ENCODE measurements at places on chromosomes 7 and 10.

- no peak for DNase-seq
Measured at GRCh38 chr7:89975577-89975976, 178.7 kb upstream of the STEAP1 start.

DNA sequence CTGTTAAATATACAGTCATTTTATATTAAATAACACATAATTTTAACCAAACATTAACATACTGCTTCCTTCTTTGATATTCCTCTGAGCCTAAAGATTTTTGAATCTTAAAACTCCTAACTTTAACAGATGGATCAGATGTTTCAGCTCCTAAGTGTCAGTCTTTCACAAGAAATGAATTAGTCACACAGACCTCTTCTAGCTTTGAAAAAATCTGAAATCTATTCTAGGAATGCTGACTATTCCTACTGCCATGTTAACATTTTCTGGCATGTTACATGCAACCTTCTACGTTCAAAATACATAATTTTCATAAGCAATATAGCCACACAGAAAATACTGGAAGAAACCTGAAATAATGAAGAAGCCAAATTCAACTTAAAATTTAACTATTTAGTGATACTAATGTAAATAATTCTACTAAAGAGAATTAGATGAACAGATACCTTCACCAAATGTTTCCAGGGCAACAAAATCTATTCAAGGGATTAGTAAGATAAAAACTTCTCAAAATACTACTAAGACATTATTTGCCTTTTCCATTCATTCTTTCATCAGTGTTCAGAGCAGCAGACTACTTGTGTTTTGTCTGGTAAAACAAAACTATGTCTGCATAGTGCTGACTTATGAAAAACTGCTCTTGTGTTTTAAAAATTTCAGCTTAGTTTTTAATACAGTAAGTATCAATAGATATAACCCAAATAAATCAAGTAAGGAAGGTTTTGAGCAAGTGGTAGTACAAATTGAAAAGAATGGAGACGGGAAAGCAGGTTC is 9.2 kb downstream of the JMJD1C start:
- DNase-seq = no peak

- DNase-seq = no peak
Measured at GRCh38 chr7:22429386-22429785, 70.6 kb downstream of the STEAP1B start.

- DNase-seq = no peak
Measured at GRCh38 chr7:31934551-31934950, 135.7 kb downstream of the PDE1C start.

DNA sequence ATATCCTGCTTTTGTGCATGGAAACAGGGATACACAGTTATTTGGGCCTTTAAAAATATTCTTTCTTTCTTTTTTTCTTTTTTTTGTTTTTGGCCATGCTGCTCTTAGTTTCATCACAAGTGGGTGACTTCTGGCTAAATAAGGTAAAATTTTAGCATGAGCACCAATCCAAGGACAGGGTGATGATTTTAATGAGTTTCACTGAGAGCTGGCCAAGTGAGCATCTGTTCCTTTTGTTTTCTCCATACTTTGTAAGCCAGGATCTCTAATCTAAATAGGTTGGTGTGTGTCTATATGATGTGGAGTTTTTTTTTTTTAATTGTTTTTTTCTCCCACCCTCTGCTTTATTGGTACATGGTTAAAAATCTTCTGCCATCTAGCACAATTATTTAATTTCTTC is 106.8 kb downstream of the POLL start:
- DNase-seq = no peak

DNA sequence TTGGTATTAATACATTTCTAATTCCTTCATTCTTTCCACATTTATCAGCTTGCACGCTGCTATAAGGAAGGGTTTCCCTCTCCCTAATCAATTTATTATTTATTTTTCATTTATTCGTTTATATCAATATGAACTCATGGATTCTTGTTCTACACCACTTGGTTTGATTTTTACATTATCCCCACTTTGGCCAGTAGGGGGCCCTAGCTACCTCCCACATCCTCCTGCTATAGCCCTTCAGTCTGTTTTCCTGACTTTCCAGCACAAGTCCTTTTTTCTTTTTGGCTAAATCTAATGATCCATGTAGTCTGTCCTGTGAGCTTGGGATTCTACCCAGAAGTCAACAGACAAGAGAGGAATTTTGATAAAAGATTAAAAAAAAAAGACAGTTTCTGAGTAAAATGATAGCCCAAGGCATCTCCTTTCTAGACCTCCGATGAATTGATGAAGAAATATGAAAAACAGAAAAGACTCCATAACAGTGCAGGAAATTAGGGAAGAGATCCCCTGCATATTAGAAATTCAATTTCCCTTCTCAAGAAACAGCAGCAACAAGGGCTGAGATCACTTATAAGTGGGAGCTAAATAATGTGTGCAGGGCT is 47.7 kb downstream of the LYZL2 start:
- DNase-seq = no peak

DNA sequence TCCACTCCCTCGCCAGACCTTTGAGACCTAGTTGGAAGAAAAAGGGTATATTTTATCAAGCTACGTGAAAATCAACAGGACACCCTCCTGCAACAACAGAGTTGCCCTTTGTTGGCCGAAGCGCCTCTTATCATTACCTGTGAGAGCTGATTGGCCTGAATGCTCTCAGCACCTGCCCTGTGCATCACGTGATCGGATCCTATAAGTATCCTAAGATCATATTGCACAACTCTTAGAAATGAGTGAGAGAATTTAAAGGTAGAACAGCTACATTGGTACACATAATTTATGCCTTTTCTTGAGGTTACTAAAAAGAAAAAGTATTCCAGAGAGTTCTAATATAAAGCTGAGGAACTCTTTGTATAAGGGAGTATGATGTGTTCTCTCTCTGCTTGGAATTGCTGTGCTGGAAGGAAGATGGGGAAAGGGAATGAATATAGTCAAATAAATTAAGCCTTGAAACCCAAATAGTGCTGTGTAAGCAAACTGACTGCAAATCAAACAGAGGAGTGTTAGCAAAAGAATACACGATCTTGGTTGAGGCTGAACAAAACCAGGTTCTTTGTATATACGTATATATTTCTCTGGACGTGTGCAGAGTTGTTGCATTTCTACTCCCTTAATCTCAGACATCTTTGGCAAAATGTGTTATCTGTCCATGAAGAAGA is 69.3 kb downstream of the LRRC4 start:
- no peak for DNase-seq

GRCh38 chr10:50447691-50448090 is 176.1 kb downstream of the SGMS1 start:
- DNase-seq = no peak

DNA sequence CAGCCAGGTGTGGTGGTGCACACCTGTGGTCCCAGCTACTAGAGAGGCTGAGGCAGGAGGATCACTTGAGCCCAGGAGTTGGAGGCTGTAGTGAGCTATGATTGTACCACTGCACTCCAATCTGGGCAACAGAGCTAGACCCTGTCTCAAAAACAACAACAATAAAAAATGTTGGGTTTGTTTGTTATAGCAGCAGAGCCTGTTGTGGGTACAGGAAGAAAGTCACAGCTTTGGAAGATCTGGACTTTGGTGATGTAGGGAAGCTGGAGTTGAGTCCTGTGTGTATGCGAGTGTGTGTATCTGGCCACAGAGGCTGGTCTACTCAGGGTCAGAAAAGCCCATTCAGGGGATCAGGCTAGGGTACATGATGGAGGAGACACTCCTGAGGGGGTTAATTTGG is 3.9 kb downstream of the GRID2IP start:
- DNase-seq = no peak

GRCh38 chr7:37945336-37945735 is 24.9 kb downstream of the EPDR1 start:
- DNase-seq = no peak

Measured in GM12891 (cell line).